ENCODE measurements at places on chromosomes 16 and 17.

- DNase-seq: no peak
Observed at GRCh38 chr16:88966986-88967829, 9.8 kb downstream of the CBFA2T3 start.

GRCh38 chr17:54990118-54990517, 21.6 kb downstream of the STXBP4 start:
- no peak for DNase-seq

- DNase-seq: no peak
Observed at GRCh38 chr16:81509404-81509803, 64.8 kb downstream of the CMIP start.

DNA sequence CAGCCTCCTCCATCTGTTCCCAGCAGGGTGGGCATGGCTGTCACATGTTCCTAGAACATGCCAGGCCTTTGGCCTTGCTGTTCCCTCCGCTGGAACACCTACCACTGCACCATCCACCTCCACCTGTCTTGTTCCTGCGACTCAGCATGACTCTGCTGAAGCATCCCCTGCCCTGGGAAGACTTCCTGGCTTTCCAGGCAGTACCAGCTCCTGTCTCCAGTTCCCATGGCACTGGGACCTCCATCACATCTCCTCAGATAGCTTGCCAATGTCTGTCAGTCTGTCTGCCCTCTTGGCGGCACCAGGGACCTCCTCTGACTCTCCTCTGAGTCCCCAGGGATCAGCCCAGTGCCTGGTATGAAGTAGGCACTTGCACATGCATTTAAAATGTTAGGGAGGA, 15.7 kb downstream of the PDP2 start:
- DNase-seq: no peak

GRCh38 chr16:85750827-85751697, at the start of gene C16orf74:
C16orf74 (minus strand) TSS chr16:85751096; CDS start chr16:85735217, 15,879 bp downstream.
- peak; percentile 72 for DNase-seq

GRCh38 chr17:71227841-71228240, 893.0 kb upstream of the SOX9 start:
- DNase-seq: no peak

GRCh38 chr16:87094556-87094865, 222.7 kb downstream of the C16orf95 start:
- DNase-seq: no peak

DNA sequence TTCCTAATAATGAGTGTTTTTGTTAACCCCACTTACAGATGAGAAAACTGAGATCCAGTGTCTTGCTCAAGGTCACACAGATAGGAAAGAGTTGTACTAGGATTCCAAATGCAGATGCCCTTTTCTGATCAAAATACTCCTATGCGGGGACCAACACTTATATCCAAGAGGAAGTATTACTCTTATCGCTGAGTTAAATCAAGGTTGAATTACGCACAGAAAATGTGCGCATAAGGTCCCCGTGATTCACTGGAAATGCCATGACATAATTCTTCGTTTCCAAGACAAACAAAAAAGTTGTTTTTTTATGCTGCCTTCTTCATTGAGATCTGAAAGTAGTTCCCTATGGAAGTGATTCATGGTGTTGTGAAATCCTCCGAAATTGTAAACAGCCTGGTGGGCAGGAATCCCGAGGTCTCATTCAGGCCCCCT, 463.8 kb upstream of the HSBP1 start:
- peak; percentile 95 for DNase-seq

GRCh38 chr17:47242648-47243047, 11.0 kb upstream of the ITGB3 start:
- no peak for DNase-seq

- no peak for DNase-seq
Observed at GRCh38 chr16:74051-74746, 1.8 kb upstream of the RHBDF1 start.

DNA sequence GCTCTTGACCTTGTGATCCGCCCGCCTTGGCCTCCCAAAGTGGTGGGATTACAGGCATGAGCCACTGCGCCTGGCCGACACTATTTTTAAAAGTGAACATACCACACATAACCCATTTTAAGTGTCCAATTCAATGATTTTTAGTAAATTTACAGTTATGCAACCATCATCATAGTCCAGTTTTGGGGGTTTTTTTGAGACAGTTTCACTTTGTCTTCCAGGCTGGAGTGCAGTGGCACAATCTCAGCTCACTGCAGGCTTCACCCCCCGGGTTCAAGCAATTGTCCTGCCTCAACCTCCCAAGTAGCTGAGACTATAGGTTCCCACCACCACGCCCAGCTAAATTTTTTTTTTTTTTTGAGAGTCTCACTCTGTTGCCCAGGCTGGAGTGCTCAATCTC, 3.1 kb upstream of the EPOP start:
- DNase-seq: no peak

DNA sequence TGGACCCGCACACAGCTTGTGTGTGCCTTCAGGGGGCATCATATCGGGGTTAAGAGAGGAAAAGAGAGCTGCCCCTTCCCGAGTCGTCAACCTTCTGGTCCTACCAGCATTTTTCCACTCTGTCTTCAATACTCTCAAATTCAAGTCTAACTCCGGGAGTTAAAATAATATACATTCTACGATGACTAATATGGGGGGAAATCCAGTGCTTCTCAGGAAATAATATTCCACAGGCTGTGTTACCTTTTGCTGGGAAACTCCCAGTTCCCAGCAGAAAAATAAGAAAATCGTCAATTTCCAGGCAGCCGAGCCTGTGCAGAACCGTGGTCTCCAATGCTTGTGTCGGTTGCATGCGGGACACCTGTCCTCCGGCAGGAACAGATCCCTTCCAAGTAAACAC, 105.0 kb upstream of the FOXF1 start:
- DNase-seq: no peak

- no peak for DNase-seq
Observed at GRCh38 chr16:79402356-79402755, 198.2 kb downstream of the MAF start.

GRCh38 chr16:71345031-71345430, 13.5 kb upstream of the CALB2 start:
- no peak for DNase-seq

DNA sequence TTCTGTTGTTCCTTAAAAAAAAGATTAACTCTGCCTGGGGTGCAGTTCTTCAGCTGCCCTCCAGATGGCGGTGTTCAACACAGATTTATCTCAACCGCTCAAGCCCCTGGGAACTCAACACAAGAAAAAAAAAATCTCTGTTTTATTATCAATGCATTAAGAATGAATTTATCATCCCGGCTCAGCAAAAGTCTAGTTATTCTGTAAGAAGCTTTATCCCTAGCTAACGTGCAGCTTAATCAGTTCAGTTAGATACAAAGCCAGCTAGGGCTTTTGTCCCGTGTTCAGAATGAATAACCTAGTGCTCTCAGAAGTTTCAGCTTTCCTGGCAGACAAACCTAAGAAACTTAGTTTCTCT, 475.9 kb upstream of the CCL2 start:
- peak; percentile 52 for DNase-seq

DNA sequence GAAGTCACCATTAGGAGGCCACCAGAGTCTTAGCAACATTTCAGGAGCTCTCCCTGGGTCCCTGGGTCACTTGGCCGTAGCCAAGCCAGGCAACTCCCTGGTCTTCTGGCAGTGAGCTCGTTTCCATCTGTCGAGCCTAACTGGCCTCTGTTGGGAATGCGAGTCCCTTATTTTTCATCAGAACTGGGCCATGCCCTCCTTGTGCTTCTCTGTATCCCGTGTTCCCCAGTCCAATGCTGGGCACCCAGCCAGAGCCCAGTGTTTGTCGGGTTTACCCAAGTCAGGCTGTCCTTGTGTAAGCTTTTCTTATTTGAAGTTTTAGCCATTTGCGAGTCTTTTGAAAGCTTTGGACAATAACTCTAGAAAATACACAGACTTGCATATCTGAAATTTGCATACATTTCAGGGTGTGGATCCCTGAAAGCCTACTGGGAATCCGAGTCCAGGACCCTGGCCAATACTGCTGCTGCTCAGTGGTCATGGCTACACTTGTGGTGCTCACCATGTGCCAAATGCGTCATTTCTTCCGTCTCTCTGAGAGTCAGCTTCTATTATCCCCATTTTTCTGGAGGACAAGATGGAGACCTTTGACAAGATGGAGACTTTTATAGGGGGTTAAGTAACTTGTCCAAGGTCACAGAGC, 81.6 kb upstream of the LGALS9 start:
- DNase-seq: no peak

GRCh38 chr17:83098241-83099085, 19.1 kb downstream of the METRNL start:
- DNase-seq: no peak

GRCh38 chr17:82108496-82108945, 10.5 kb upstream of the FASN start:
- DNase-seq: no peak

All from EL (cell line).